ENCODE measurements at places on chromosomes 5 and 9.

- no peak for DNase-seq
Measured at GRCh38 chr5:43564289-43564850, 7.5 kb upstream of the PAIP1 start.

DNA sequence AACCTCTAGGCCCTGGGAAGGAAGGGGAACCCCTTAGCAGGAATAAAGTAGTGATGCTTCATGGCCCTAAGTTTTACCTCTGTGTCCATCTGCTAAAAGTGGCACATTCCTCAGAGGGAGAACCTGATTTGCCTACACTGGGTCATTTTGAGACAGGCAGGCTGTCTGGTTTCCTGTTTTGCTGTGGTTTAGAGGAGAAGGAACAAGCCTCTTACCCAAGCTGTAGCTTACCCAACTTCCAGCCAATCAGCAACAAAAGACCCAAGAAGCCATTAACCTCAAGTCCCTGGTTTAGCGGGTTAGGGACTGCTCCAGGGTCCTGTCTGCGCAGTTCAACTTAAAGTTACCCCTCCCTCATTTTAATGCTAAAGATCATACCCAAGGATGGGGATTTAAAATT, 411.0 kb downstream of the MAT2B start:
- no peak for DNase-seq

DNA sequence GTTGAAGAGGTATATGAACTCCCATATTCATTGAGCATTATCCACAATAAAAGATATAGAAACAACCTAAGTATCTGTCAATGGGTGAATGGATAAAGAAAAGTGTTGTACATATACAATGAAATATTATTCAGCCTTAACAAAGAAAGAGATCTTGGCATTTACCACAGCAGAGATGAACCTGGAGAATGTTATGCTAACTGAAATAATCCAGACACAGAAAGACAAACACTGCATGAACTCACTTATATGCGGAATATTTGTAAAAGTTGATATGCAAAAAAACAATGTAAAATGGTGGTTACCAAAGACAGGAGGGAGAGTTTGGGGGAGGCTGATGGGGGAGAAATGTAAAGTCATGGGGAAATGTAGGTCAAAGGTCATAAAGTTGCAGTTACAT, 278.7 kb downstream of the ZNF608 start:
- DNase-seq, result no peak

- no peak for DNase-seq
Measured at GRCh38 chr9:115295734-115296133, 177.8 kb upstream of the TNC start.

- no peak for DNase-seq
Measured at GRCh38 chr5:110258460-110259216, 467.8 kb downstream of the TMEM232 start.

GRCh38 chr5:98793223-98793622, 19.8 kb downstream of the RGMB start:
- no peak for DNase-seq

DNA sequence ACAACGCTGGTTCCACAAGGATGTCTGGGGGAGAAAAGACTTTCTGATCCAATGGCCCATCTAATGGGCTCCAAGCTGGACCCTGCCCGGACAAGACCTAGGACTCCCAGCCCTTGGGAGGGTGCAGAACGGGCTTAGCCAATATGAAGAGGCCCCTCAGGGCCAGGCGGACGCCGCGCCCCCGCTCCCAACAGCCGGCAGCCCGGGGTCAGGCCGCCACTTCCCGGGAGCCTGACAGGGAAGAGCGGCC, 493 bp downstream of the P4HA2 start:
- no peak for DNase-seq

GRCh38 chr9:133221177-133221809, 12.2 kb upstream of the OBP2B start:
- DNase-seq, result no peak

- no peak for DNase-seq
Measured at GRCh38 chr5:134784946-134785620, 26.5 kb downstream of the DDX46 start.

DNA sequence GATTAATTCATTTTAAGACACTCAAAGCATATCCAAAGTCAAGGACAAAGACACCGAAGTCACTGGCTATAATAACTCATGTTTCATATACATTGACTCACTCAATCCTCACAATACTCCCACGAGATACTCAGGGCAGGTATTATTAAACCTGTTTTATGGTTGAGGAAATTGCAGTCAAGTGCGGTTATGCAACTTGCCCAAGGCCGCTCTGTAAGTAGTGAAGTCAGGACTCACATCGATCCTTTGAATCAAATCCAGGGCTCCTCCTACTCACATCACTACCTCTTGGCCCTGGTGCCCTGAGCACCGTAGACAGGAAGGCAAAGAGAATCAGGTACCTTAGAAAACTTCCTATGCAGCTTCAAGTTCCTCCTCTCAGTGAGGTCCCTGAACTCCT, 87.8 kb upstream of the APC start:
- DNase-seq, result no peak

GRCh38 chr9:135085830-135086546, 1.5 kb upstream of the OLFM1 start:
- DNase-seq, result peak; percentile 44

DNA sequence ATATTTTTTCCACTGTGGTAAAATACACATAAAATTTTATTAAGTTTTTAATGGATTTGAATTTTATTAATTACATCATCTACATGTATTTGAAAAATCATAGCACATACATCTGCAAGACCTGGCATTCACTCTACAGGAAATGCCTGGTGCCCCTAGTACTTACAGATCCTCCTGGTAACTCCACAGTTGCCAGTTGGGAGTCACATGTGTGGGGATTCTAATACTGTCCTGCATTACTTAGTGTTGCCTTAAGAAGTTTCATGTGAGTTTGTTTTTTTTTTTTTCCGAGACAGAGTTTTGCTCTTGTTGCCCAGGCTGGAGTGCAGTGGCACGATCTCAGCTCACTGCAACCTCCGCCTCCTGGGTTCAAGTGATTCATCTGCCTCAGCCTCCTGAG, 18.1 kb downstream of the KDM3B start:
- no peak for DNase-seq

DNA sequence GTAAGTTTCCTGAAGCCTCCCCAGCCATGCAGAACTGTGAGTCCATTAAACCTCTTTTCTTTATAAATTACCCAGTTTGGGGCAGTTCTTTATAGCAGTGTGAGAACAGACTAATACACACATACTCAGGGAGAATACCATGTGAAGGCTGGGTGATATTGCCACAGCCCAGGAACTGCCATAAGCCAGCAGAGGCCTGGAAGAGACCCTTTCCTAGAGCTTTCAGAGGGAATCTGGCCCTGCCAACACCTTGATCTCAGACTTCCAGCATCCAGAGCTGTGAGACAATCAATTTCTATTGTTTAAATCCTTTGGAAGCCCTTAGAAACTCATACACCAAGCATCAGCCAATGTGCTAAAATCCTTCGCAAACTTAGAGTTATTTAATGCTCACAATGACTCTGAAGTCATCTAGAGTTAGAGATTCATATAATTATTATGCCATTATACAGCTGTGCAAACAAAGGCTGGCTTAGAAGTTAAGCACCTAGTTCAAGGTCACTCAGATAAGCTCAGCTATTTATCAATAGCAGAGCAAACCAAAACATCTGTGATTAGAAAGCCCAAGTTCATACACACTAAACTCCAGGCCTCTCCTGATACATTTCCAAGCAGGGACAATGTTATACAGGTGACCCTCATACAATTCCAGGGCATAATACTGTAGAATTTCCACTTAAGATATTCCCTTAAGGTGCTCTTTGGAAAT, 531.8 kb upstream of the DAP start:
- DNase-seq, result no peak

GRCh38 chr9:72980600-72981265, 27.9 kb upstream of the ALDH1A1 start:
- no peak for DNase-seq

GRCh38 chr5:137231540-137231939, 267.6 kb downstream of the SPOCK1 start:
- DNase-seq, result no peak

- DNase-seq, result no peak
Measured at GRCh38 chr9:1514776-1515363, 464.7 kb downstream of the DMRT2 start.

DNA sequence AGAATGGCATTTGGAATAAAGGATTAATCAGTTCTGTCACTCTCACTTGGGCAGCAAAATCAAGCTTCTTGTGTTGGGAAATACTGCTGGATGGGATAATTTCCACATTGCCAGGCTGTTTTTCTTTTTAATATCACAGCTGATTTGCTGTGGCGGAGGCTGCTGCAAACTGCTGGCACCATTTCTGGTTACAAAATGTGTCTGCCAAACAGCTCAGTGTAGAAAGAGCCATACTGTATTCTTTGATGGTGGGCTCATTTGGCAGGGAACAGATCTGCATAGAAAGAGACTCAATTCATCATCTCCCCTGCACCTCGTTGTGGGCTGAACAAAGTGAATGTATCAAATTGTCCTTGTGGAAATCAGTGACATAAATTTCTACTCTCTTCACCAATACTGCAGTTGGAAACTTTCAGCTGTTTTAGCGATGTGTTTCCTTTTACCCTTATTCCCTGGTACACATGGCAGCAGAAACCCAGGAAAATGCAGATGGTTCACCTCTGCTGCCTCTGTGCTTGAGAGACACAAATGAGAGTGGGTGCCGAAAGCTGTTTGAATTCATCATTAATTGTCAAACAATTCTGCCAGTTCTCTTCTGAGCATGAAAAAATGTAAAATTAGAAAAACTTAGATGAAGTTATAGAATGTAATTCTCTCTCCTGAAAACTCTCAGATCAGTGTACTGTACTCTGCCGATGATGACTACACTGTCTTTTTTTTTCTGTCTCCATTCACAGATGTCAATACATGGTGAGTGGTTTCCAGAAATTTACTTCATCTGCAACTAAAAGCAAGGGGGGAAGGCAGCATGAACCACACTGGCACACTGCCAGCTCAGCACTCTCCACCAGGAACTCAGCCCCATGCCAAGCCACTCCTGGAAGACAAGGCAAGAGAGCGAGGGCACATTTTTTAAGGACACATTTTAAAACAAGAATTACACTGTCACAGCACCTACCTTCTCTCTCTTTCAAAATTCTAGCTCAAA, 75.0 kb downstream of the HMHB1 start:
- DNase-seq, result no peak

DNA sequence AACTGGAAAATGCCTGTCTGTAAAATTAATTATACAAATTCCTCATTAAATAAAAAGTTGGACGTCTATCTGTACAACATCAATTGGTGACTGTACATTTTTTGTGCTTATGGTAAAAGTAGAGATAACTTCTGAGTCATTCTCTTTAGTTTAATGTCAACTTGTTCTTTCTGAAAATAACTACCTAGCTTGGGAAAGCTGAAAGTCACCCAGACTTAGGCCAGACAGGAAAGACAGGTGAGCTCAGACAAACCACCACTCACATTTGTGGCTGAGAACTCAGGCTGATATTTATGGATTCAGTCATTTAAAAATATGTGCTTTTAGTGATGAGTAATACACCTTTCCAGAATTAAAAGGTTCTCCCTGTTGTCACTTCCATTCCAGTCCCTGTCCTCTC, 31.9 kb upstream of the ENTREP1 start:
- no peak for DNase-seq

GRCh38 chr5:142317753-142318152, 7.1 kb downstream of the SPRY4 start:
- DNase-seq, result no peak

GRCh38 chr9:121399126-121399882, 29.3 kb upstream of the STOM start:
- no peak for DNase-seq

DNA sequence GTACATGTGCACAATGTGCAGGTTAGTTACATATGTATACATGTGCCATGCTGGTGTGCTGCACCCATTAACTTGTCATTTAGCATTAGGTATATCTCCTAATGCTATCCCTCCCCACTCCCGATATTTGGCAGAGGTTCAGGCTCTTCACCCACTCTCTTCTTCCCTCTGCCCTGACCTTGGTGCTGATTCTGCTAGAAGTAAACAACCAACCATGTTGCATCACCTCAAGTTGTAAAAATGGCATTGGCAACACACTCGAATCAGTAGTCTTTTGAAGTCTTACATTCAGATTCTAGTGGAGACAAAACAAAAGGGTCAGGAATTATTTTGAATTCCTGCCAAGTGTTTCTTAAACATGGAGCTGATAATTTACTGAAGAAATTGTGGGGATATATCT, 40.0 kb downstream of the PRR16 start:
- no peak for DNase-seq

- DNase-seq, result no peak
Measured at GRCh38 chr5:13553896-13554295, 390.6 kb downstream of the DNAH5 start.

GRCh38 chr9:100498592-100498991, 25.6 kb downstream of the TMEFF1 start:
- DNase-seq, result no peak

DNA sequence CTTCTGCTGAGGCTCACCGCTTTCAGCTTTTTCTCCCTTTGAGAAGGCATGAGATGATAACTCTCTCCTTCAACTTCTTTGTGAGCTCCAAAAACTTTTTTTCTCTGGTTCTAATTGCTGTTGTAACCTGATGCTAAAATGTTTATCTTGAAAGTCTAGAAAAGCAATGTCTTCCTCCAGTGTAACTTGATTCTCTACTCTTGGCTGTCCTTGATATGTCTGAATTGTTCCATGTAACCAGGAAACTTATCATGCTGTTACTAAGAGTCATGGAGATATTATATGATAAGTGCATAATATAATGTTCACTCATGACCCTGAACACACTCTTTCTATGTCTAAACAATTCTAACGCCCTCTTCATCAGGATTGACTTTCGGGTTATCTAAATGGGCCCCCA, 128.0 kb upstream of the ABCA1 start:
- DNase-seq, result no peak

GRCh38 chr5:123671711-123672456, 159.9 kb downstream of the CSNK1G3 start:
- no peak for DNase-seq

DNA sequence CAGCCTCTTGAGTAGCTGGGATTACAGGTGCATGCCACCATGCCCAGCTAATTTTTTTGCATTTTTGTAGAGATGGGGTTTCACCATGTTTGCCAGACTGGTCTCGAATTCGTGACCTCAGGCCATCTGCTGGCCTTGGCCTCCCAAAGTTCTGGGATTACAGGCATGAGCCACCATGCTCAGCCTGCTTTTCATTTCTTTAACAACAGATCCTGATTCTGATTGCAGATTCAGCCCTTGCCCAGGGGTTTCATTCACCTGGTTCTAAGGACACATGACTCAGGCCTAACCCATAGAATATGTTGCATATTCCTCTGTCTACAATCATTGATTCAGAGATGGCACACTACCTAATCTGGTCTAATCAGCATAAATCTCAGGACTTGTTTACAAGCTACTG, 56.1 kb upstream of the CCDC112 start:
- DNase-seq, result no peak

Measured in activated CD4-positive, alpha-beta T cell treated with anti-CD3 and anti-CD28 coated beads, Interleukin-2, amount 10 ng/mL, durations not matched to agents 7 days and 5 days (primary cell).